ENCODE measurements at places on chromosomes 1 and 21.

DNA sequence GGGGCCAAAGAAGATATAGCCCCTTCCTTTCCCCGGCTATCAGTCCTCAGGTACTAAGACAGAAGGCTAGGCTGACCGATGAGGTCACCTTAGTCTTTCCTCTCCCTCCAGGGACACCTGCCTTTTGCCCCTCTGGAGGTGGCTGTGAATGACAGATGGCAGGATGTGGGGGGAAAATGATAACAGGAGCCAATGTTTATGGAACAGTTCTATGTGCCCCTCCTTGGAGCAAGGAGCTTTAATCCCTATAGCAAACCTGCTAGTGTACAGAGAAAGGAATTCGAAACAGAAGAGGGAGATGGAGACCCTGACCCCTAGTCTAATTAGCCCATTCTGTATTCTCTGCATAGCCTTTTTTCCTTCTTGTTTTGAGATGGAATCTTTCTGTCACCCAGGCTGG lies 28.1 kb downstream of the SERINC2 start:
- no peak for DNase-seq

DNA sequence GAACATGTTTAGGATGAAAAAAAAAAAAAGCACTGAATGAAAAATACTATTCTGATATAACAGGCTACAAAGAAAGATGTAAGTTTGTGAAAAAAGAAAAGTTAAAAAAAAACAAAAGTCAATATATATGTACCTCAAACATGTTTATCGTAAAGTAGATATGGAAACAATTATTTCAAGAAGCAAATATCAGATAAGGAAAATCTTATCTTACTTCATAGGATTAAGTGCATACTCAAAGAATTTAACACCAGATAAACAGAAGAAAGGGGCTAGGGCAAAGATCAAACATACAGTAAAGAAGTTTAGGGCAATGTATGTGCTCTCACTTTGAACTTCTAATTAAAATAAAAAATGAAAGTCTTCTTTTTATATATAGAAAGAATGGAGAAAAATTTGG lies 75.3 kb downstream of the NEGR1 start:
- DNase-seq: no peak

DNA sequence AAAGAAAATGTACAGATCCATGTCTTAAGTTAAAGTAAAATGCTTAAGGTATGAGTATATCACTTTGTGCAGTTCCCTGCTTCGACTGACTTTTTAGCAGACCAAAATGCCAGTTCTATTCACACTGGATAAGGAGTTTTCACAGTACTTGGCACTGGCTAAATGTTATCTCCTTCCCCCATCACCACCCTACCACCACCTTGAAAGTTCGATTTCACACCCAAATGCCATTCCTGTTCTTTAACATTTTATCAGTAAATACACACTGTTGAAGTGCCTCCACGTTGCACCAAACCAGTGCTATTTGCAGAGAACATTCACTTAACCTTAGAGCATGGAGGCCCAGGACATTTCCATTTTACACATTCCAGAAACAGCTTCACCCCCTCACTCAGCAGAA lies 100.0 kb downstream of the URB2 start:
- DNase-seq: no peak

- DNase-seq: no peak
These were observed 185.5 kb downstream of the ZC3H11B start for GRCh38 chr1:219427403-219427802.

- no peak for DNase-seq
These were observed 1.2 kb downstream of the ARHGEF2 start for GRCh38 chr1:155976913-155977689.

Data from stimulated activated CD8-positive, alpha-beta memory T cell treated with anti-CD3 and anti-CD28 coated beads, Interleukin-7, amount 100 ng/mL, for 24 hours (primary cell).